Activated CD8-positive, alpha-beta T cell treated with anti-CD3 and anti-CD28 coated beads, Interleukin-2, amount 10 ng/mL, durations not matched to agents 7 days and 5 days (primary cell): ENCODE measurements at places on chromosomes 1 and 21.

DNA sequence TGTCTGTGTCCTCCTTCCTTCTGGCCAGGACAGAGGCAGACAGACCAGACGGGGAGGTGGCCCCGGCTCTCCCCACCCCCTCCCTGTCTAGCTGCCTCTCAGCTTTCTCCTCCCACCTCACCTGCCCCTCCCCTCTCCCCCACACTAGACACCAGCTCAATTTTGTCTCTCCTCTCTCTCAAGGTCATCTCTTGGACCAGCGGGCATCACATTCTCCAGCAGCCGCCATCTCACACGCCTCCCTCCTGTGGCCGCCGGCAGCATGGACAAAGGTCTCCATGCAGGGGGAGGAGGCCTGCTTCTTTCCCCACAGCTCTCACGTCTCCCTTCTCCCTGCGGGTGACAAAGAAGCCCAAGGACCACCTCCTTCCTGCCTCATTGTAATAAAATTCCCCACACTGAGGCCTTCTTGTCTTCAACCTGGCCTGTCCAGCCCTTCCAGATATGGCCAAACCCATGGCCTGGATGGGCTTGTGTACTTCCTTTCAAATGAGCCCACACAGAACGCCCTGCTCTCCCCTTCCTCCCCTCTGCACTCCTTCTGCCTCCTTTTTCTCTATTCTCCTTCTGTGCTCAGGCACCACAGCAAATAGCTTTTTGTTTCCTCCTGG, 14.6 kb downstream of the OPTC start:
- no peak for DNase-seq

DNA sequence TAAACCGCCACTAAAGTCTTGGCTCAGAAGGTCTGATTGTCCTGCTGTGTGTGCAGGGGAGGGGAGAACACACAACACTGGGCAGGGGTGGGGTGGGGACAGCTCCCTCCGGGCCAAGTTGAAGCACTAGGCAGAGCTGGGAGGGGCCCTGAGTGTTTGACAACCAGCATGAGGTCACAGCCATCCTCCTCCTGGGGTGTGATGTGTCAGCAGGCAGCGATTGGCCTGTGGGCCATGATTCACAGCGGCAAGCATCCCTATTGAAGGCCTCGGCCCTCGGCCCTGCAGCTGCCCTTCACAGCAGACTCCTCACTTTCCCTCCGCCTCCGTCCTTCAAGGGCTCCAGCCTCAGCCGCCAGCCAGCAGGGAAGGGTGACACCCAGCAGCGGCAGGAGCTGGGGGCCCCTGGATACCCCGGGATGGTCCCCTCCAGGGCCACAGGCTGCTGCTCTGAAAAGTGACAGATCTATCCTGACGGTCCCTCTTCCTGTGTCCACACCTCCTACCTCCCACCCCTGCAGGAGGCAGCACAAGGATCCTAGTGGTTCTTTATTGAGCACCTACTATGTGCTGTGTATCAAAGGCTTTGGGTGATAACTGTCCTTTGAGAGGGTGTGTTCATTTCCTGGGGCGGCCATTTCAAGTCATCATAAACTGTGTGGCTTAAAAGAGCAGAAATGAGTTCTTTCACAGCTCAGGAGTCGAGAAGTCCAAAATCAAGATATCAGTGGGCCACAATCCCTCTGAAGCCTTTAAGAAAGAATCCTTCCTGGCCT, 66.0 kb upstream of the SLC25A33 start:
- no peak for DNase-seq

- no peak for DNase-seq
Observed at GRCh38 chr1:18578271-18578670, 52.4 kb upstream of the PAX7 start.

DNA sequence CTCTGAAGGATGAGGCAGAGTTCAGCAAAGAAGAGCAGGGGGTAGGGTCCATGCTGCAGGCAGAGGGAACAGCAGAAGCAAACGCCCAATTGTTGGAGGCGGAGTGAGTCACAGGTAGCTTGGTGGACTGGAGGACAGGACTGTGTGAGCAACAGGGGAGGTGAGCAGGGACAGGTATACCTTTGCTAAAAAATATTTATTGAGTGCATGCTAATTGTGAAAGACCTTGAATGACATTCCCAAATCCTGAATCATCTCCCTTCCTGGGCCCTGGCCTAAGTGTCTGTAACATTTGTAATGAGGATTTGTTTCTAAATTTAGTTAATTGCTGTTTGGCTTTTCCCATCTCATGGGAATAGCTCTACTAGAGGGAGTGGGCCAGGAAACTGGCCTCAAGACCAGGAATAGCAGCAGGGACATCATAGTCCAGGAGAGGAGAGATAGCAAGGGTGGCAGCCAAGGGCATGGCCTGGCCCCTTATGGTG, 123.7 kb downstream of the FOXD2 start:
- DNase-seq: no peak

GRCh38 chr1:89821322-89822108, 683 bp downstream of the LRRC8D start:
- peak; percentile 65 for DNase-seq

- no peak for DNase-seq
Observed at GRCh38 chr1:64811131-64811530, 66.3 kb downstream of the RAVER2 start.

GRCh38 chr21:35206141-35207125, 157.3 kb upstream of the RUNX1 start:
- no peak for DNase-seq

DNA sequence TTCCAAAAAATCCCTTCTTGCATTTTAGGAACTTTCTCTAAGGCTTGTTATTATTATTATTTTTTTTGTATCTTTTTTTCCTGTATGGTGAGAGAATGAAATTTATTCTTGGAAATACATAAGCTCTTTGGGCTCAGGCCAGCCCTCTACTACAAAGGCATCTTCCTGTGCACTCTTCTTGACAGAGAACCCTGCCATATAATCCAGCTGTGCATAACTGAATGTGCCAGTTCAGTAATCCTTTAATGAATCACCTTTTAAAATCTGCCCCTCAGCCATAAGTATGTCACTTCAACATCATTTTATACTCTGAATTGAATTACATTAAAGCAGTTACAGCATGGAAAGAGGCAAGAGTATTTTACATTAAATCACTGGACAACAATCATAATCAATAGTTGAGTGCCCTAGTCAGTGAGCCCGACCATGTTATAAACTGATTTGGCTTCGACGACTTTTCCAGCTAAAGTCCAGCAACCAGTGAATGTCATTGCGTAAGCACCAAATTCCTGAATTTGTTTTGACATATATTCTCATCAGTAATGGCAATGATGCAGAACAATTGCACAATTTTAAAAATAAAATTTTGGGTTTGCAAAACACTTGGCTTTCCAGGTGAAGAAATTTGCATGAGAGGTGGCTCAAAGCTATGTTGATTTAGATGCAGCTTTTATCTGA, 59.2 kb upstream of the KCNK2 start:
- DNase-seq: no peak

- DNase-seq: peak; percentile 15
Observed at GRCh38 chr1:148315071-148315811, 163.2 kb upstream of the NBPF11 start.

DNA sequence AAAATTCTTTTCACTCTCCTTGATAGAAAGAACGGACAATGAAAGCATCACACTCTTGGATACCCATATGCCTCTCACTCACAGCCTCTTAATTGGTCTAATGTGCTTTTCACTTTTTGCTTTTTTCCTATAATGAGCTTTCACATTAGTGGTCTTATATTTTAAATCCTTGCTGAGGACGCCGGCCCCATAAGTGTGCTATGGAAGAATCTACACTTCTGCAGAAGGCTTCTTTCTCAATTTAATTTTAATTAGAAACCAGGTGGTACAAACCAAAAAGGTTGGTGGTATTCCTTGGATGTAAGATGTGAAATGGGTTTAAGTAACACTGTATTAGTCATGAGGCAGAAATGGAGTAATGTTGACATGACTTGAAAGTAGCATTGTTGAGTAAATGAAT, 190.6 kb upstream of the NFIA start:
- no peak for DNase-seq

GRCh38 chr1:234737967-234738314, 128.0 kb upstream of the IRF2BP2 start:
- DNase-seq: no peak

DNA sequence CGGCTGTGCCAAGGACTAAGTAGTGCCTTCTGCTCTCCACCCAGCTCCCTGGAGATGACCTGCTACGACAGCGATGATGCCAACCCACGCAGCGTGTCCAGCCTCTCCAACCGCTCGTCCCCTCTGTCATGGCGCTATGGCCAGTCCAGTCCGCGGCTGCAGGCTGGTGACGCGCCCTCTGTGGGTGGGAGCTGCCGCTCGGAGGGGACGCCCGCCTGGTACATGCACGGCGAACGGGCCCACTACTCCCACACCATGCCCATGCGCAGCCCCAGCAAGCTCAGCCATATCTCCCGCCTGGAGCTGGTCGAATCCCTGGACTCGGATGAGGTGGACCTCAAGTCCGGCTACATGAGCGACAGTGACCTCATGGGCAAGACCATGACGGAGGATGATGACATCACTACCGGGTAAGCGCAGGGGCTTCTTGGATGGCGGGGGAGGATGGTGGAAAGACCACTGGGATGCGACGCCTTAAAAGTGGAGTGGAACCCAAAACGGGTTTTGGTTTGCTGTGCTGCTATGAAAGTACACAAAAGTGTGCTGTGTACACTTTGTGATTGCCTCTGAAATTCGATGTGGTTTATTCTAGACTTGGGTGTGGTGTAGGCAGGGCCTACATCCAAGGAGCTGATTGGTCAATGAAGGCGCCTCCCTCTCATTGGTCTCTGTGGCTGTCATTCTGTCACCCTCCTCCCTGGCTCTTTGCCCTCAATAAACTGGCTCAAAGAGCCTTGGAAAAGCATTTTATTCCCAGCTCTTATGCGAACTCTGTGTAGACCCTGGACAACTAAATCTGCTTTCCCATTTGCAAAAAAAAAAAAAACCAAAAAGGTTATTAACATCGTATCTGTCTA, 110.4 kb upstream of the IPO9 start:
- no peak for DNase-seq

DNA sequence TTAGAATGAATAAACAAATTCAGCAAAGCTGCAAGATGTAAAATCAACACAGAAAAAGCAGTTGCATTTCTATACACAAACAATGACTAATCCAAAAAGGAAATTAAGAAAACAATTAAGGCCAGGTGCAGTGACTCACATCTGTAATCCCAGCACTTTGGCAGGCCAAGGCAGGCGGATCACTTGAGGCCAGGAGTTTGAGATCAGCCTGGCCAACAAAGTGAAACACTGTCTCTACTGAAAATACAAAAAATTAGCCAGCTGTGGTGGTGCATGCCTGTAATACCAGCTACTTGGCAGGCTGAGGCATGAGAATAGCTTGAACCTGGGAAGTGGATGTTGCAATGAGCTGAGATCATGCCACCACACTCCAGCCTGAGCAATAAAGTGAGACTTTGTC, 22.3 kb downstream of the THEM4 start:
- DNase-seq: no peak

- no peak for DNase-seq
Observed at GRCh38 chr1:12486401-12487005, 131.5 kb downstream of the DHRS3 start.

DNA sequence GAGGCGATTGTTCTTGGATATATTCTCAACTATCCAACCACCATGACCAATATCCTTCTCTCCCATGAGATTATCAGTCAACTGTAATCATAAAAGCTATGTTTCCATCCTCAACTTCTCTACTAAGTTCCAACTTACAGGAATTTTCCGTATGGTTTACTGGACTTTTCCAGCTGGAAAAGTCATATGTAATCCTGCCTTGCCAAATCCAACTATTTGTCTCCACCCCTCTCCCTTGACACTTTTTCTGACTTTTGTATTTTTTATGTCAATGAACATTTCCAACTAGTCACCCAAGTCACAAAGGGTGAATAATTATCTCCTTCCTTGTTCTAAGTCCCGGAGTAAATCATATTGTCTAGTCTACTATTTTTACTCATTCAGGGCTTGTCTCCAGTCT, 293.1 kb downstream of the USP25 start:
- DNase-seq: no peak
